ENCODE measurements at places on chromosomes 6 and 20. TPM values are rescaled to one million over a fixed set of nuclear protein-coding genes. Genes with fewer than 3 reads are reported as not detected.

The C6orf15 gene
- not detected for total RNA-seq

GRCh38 chr6:70303034-70303525, at the start of gene COL9A1:
TSS of gene COL9A1 (minus strand) at chr6:70303084. CDS start at chr6:70302924, 160 bp downstream.
- DNase-seq = no peak

DNA sequence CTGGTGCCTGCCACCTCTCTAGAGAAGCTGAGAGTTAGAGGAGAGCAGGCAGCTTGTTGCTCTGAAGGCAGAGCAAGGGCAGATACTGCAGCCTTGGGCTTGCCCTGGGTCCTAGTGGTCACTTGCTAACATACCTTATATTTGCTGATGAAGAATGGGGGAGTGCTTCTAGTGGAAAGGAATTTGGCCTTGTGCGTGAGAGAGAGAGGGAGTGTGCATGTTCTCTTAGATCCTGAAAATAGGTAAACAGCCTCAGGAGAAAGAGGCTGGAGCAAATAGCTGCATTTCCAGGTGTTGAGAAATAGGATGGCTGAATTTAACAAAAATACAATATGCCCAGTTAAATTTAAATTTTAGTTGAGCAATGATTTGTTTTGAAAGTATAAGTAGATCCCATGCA, 724.5 kb upstream of the FLRT3 start:
- no peak for DNase-seq

The LY6G5C gene
- 1.2 TPM for total RNA-seq

The OSBPL2 gene
- total RNA-seq = 39.2 TPM

The LPA gene
- not detected for total RNA-seq

Data from heart right ventricle (tissue), 16 donors.